NCI-H1436 treated with DMSO at 0.1 percent for 48 hours (cell line): ENCODE measurements at places on chromosomes 3 and 15.

GRCh38 chr15:58070801-58071418 lies 5.4 kb upstream of the ALDH1A2 start:
- no peak for DNase-seq

DNA sequence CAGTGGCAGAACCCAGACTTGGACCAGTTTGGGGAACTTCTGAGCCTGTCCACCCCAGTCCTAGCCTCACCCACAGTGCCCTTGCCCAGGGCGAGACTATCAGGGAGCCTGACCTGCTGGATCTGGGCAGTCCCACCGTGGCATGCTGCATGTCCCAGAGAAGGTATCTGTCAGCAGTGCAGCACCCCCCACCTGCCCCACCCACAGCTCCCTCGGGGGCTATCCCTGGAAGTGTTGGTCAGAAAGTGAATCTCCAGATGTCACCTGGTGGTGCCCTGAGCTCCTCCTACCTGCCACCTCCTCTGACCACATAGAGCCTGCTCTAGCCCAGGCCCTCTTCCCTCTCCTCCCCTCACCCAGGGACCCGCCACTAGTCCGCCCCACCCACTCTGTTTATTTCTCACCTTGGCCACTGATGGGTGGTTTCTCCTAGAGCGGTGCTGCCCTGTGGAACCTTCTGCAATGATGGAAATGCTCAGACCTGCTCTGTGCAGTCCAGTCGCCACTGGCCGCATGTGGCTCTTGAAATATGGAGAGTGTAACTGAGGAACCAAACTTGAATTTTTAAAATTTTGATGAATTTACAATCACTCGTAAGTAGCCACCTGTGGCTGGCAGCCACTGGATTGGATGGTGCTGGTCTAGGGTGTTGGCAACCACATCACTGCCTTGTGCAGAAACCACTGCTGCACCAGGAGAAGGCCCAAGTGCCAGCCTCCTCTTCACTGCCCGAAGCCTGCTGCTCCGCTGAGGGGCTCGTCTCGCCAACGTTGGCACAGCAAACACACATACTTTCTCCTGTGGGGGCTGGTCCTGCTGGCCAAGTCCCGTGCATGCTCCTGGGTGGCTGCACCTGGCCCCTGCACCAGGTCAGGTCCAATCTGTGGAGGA lies 13.1 kb downstream of the HDAC11 start:
- DNase-seq: no peak

GRCh38 chr15:35929740-35930444 lies 383.9 kb upstream of the DPH6 start:
- no peak for DNase-seq

DNA sequence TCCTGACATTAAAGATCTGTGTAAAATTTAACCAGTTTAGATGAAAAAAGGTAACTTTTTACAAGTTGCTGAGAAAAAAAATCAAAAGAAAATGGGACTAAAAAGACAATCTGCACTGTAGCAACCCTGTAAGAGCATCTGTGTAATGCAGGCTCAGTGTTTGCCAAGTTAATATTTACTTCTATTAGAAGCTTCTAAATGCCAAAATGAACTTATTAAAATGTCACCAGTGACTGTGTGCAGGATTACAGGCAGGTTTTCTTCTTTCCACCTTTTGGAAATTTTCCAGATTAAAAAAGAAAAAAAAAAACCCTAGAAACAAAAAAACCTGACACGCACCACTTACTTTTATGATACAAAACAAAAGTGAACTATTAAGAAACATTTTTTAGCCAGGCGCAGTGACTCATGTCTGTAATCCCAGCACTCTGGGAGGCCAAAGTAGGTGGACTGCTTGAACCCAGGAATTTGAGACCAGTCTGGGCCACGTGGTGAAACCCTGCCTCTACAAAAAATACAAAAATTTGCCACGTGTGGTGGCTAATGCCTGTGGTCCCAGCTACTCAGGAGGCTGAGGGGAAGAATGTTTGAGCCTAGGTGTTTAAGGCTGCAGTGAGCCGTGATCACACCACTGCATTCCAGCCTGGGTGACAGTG lies 87.2 kb downstream of the TJP1 start:
- DNase-seq: no peak

GRCh38 chr15:29698030-29698701 lies 124.1 kb downstream of the TJP1 start:
- no peak for DNase-seq

DNA sequence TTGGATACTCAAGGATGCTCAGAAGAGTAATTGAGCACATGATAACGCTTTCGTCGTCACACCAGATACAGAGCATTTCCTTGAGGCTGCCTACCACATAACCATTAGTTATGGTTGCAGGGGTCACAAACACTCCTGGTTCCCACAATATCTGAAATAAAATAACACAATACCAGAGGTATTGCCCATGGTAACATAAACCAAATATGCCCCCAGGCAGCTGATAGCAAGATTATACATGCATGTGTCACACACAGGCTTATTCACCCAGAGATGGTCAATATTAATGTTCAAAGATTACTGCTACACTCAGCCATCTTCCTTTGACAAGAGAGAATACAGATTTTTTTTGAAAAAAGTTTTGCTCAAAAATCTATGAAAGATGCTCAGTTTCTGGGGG lies 7.3 kb downstream of the RPL39L start:
- no peak for DNase-seq

DNA sequence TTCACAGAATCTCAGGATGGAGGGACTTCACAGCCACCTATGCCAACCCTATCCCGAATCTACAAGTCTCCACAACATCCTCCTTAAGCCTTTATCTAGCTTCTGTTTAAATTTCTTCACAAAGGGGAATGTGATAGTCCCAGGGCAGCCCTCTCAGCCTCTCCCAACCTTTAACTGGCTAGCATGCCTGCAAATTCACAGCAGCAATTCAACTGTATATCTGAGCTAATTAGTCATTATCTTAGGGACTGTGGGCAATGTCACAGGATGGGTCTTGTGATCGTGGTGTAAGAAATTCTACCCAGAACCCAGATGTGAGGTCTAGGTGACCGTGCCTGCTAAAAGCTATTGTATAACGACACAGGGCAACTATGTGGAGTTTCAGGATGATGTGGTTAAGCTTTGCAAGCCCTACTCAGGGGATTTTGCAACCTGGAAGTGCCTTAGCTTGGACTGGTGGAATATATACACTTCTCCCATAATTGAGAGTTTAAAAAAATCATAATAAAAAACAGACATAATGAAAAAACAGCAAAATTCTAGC lies 65.5 kb upstream of the FBN1 start:
- DNase-seq: no peak

GRCh38 chr3:48428572-48429316 lies 1.1 kb downstream of the PLXNB1 start:
- DNase-seq: no peak

DNA sequence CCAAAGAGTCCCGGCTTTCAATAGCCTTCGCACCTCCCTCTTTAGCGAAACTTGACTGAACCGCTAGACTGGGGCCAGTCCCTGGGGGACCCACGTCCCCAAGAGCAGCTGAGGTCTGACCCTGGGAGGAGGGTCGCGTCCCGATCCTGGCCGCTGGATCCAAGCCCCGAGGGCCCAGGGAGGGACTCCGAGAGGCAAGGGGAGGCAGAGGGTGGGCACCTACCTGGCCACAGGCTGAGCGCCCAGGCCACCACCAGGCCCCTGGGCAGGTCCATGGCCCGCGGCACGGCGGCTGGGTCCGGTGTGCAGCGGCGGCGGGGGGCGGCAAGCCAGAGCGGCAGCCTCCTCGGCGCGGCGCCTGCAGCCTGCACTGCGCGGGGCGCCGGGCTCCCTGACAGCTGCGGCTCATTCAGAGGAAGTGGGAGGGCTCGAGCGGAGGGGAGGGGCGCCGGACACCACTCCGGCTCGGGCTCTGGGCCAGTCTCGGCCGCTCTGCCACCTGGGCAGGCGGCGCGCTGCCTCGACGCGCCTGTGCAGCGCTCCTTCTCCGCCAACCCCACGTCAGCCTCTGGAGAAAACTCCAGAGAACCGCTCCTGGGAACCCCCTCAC lies at the start of gene ITGA11:
TSS of gene ITGA11 (minus strand) at position 372 of the 610 bp plus-strand sequence. CDS start at position 275, 97 bp downstream.
- DNase-seq: no peak

GRCh38 chr15:87268675-87269074 lies 987.9 kb downstream of the NTRK3 start:
- DNase-seq: no peak

DNA sequence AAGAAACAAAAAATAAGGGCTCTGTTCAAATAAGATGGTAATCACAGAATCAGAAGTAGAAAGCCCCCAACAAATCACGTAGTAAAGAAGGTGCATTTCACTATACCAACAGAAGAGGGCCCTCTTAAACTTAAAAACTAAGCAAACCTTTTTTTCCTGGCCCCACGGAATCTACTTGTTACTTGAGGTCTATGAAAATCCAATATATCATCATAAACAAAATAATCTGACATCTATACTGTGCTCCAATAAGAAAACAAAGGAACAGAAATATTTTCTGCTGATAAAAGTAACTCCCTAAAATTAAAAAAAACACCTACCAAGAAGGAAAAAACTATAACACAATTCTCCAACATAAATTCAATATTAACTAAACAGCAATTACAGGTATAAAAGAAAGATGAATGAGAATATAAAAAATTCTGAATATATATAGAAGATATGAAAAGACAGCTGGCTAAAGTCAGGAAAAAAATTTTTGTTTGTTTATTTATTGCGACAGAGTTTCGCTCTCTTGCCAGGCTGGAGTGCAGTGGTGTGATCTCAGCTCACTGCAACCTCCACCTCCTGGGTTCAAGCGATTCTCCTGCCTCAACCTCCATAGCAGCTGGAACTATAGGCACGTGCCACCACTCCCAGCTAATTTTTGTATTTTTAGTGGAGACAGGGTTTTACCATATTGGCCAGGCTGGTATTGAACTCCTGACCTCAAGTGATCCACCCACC lies 81.8 kb downstream of the CLASP2 start:
- no peak for DNase-seq

DNA sequence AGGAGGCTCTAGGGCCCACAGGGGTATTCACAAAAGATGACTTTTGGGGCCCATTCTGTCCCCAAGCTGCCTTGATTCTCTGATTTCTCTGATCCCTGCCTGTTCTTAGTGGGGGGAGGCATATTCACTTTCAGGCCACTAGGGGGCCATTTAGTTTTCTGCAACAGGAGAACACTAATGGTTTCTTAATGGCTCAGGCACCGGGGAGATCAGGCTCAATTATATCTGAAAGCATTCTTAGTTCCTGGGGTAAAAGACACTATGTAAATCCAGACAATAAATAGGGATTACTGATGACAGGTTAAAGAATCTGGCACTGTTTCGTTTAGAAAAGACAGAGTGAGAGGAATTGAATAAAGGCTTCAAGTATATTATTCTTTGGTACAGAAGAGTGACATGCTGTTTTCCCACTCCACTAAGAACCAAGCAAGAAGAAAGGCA lies 2.5 kb upstream of the INAFM2 start:
- DNase-seq: peak; percentile 51
